ENCODE measurements at places on chromosomes 16 and 17.

DNA sequence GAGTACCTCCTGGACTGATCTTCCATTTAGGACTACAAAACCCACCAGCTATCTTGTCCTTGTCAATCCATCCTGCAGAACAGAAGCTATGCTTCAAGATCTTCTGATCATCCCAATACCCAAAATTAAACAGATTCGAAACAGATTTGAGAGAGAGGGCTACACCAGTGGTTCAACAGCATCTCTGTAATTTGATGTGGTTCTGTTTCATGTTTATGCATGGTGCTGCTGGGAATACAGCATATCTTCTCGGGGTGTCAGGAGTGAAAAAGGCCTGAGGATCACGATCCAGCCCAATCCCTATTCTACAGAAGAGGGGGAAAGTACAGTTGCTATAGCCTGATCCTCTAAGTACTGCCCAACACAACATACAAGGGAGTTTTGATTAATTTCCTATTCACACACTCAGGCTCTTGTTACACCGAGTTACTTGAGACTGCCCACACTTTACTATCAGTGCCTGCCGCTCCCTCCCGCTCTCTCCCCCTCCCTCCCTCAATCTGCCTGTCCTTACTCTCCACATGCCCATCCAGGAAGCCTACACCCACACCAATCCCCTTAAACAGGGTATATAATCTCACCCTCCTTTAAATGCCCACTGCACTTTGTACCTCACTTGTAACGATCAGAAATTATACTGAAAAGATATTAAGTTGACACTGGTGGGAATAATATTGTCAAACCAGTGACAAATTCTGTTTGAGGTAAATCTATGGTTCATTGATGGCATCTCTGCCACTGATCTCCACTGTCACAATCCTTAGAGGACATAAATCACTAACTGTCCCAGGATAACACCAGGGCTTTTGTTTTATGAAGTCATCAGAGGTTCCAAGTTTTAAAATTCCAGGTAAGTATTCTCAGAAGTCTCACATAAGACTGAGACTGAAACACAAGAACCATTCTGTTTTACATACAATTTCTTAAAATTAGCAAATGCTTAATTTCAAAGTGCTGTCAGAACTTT is 89.3 kb upstream of the PLEKHM1 start:
- no peak for DNase-seq

DNA sequence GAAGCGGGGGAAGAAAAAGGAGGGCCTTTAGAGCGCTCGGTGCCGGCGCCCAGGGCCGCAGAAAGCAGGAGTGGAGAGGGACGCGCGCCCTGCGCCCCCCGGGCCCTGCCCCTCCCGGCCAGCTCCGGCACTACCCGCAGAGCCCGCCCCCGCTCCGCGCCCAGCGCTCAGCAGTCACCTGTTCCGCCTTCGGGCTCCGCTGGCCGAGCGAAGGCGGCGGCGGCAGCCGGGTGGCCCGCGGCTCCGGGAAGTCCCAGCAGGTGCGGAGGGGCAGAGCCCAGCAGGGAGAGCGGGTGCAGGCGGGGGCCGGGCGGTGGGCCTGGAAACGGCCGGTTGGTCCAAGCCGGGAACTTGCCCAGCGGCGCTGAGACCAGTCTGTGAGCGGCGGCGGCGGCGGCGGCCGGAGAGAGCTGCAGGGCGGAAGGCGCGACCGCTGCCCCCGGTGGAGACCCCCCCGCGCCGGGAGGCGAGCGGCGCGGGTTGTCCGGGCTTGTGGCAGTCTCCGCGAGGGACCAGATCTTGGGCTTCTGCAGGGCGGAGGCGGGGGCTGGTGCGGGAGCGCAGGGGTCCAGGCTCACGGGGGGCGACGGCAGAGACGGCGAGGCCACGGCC is 2.2 kb downstream of the IRX3 start:
- no peak for DNase-seq

DNA sequence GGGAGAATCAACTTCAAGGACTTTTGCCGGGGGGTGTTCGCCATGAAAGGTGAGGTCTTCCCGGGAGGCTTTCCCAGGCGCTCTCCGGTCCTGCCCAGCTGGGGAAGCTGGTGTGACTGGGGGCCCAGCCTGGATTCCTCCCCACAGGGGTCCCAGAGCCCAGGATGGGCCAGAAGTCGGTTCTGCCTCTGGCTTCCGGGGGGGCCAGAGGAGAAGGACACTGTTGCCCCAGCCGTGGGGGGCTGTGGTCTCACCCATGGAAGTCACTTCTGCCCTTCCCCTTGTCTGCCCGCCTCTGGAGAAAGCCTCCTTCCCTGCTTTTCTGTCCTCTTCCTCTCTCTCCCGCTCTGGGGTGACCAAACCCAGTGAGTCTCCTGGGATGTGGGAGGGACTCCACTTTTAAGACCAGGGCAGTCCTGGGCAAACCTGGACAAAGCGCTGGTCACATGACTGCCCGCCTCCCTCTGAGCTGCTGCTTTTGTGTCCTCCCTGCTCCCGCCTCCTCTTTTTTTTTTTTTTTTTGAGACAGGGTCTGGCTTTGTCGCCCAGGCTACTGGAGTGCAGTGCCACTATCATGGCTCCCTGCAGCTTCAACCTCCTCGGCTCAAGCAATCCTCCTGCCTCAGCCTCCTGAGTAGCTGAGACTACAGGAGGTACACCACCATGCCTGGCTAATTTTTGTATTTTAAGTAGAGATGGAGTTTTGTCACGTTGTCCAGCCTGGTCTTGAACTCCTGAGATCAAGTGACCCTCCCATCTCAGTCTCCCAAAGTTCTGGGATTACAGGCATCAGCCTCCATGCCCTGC is 40.6 kb downstream of the RAB11FIP4 start:
- no peak for DNase-seq

- no peak for DNase-seq
Observed at GRCh38 chr17:74822335-74822938, 37.2 kb downstream of the GRIN2C start.

DNA sequence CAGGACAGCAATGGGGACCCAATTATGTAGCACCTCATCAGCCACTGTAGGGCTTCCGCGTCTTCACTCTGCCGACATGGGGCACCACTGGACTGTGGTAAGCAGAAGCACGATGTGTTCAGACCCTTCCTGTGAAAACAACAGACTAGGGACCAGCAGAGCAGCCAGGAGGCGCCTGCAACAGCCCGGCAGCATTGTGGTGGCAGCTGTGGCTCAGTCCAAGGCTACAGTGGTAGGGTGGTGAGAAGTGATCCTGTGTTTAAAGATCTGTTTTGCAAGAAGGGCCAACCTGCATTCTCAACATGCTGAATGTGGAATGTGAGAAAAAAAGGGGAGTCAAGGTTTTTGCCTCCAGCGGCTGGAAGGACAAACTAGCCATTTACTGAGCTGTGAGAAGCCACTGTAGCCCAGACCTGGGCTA is 80.8 kb downstream of the GAS7 start:
- no peak for DNase-seq

DNA sequence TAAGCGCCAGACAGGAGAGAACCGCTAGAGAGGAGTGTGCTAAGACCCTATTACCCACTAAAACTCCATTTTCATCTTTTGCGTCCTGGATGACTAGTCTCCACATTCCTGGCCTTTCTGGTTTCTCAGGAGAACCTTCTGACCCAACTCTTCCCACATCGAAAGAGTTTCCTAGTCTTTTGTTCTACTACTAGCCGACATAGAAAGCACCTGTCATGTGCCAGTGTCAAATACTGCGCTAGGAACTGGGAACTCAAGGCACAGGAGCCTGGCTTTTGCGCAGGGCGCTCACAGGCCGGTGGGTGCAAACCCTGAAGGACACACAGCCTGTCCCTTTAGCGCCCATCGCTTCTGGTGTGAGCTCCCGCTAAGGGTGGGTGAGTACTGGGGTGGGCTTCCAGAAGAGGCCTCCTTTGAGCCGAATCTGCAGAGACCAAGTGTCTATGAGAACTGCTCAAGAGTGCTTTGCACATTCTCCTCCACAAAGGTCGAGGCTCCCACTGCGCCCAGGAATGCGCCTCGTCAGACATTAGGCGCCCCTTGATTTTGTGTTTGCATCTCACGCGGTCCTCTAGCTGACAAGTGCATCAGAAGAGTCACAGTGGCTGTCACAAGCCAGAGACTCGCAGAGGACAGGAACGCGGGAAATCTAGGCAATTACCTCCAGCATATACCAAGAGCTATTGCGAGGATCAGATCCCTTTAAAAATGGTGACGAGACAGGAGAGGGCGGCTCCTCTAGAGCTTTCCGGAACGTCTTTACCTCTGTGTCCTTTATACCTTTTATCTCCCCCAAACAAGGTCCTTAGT is 2.0 kb upstream of the PSMB3 start:
- no peak for DNase-seq

DNA sequence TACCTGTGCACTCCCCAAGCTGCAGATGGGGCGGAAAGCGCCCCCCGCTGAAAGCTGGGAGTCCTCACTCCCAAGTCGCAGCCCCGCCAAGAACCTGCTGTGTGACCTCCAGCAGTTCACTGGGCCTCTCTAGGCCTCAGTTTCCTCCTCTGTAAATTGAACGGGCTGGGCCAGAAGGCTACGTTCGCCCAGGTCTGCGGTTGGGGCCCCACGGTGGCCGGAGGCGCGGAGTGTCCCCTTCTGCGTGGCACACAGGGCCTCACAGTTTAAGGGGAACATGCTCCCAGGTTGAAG is 628 bp downstream of the GALK1 start:
- DNase-seq = no peak

- no peak for DNase-seq
Observed at GRCh38 chr16:11225677-11226549, 30.1 kb downstream of the SOCS1 start.

- DNase-seq = no peak
Observed at GRCh38 chr16:47895146-47895545, 260.6 kb downstream of the ABCC12 start.

- DNase-seq = no peak
Observed at GRCh38 chr16:80500116-80500859, 40.5 kb upstream of the DYNLRB2 start.

DNA sequence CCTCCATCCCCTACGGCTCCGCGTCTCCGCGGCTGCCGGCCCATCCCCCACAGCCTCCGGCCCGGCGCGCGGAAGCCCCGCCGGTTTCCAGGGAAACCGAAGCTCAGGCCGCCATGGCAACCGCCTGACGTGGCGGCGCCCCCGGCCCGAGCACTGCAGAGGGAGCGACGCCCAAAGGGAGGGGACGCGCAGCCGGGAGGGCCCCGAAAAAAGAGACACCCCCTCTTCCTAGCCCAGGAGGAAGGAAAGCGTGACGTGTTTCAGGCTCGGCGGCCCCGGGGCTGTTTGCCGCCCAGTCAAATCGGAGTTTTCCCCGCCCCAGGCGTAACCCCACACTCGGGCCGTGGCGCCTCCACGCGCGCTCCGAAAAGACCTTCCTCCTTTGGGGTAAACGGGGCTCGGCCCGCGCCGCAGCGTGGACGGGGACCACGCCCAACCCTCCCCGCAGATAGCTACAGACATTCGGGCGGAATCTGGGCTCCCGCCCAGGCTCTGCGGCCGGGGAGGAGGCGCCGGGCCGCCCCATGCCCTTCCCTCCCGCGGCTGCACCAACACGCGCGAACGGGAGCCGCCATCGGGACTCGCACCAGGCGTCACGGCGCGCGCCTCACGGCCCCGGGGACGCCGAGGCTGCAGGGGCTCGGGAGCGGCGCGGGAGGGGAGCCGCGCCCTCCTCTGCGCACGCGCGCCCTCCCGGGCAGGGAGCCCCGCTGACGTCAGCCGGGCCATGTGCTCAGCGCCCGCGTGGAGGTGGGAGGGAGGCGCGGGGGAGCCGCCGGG is 7.5 kb downstream of the MNT start:
- DNase-seq = peak; percentile 82

DNA sequence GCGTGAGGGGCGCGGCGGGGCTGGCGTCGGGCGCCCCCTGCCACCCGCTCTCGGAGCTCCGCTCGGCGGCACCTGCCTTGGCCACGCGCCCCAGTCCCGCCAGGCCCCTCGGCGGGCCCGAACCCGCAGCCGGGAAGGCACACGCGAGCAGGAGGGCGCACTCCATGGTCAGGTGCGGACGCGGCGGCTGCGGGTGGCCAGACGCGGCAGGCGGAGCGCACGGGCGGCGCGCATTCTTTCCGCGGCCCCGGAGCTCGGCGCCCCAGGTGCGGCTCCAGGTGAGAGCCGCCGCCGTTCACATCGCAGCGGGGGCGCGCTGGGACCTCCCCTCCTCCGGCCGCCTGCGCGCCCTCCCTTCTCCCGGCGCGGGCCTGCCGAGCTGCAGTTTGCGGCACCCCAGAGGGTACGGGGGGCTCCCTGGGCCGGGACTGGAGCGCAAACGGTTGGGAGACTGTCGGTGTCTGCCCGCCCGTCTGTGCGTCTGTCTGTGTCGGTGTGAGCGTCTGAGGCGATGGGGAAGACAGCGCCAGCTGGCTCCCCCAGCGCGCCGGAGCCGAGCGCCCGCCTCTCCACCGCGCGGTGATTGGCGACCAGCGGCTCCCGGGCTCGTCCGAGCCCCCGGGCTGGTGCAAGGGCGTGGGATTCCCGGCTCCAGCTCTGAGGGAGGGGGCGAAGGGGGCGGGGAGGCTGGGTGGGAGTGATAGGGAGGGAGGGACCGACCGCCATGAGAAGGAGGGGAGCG is at the start of gene ADAMTS18:
TSS of gene ADAMTS18 (minus strand) at position 505 of the 742 bp plus-strand sequence. CDS start at position 166, 339 bp downstream.
- DNase-seq = no peak

DNA sequence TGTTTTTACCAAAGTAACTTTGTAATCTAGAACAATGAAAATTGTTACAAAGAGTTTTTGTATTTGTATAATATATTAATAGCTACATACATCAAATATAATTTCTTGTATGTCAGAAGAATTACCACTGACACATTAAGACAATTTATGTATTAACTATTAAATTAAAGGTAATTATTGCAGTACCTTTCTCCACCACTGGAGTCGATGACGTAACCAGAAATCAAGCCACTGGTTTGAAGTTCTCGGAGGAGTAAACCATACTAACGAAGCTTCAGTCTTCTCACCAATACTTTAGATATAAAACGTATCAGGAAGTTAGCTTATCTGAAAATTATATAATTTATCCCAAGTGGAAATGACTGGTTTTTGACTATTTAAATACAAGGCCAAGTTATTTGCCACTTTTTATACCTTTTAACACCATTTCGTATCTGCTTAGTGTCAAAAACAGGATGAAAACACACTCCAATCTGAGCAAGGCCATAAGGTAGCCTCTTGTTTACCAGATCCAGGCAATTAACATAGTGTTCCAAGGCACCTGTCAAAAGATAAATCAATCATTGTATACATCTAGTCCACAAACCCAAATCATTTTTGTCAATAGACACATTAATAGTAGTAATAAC is 4.3 kb downstream of the POLG2 start:
- no peak for DNase-seq

GRCh38 chr16:48687421-48688038 is 77.5 kb upstream of the N4BP1 start:
- peak; percentile 32 for DNase-seq

GRCh38 chr16:86504315-86505184 is 5.8 kb upstream of the FOXF1 start:
- no peak for DNase-seq

DNA sequence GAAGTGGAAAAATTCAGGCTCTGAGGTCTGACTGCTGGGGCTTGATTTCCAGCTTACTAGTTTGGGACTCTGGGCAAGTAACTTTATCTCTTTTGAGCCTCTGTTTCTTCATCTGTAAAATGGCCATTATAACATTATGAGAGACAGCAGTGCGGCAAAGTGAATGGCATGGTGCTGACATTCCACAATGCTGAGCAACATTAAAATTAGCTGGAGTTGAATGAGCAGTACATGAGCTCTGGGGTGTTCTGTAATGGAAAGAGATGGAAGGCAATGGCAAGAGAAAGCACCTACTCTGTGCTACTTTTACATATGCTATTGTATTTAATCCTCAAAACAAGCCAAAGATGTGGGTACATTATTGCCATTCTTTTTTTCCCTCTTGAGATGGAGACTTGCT is 535.7 kb upstream of the CDH11 start:
- DNase-seq = no peak

GRCh38 chr17:78257810-78258322 is 26.4 kb downstream of the TMEM235 start:
- DNase-seq = no peak

- no peak for DNase-seq
Observed at GRCh38 chr16:6977291-6977690, 355.4 kb upstream of the RBFOX1 start.

Measured in stimulated activated CD4-positive, alpha-beta T cell treated with anti-CD3 and anti-CD28 coated beads, Interleukin-12 subunit alpha, Interleukin-12 subunit beta, amount 100 ng/mL, for 48 hours (primary cell).